ENCODE measurements at places on chromosomes 13 and 19.

- DNase-seq = no peak
Observed at GRCh38 chr13:112513761-112514160, 74.2 kb downstream of the TUBGCP3 start.

DNA sequence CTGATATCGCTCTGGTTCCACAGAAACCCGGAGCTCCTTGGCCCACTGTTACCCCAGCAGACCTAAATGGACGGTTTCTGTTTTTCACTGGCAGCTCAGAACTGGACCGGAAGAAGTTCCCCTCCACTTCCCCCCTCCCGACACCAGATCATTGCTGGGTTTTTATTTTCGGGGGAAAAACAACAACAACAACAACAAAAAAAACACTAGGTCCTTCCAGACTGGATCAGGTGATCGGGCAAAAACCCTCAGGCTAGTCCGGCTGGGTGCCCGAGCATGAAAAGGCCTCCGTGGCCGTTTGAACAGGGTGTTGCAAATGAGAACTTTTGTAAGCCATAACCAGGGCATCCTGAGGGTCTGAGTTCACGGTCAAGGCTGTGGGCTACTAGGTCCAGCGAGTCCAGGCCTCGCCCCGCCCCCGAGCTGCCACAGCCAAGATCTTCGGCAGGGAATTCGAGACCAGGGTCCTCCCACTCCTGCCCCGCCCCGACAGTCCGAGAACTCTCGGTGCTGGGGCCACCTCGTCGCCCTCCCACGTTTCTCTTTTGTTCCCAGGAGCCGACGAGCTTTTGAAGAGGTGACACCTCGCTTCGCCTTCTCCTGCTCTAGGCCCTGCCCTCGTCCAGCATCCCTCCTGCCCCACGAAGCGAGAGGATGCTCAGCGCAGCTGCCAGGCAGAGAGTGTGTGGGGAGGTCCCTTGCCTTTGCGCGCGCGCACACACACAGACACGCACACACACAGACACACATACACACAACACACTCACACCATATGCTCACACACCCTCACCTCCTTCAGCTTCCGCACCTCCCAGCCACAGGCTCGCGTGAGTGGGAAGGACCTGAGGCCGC is 8.8 kb downstream of the ZIC2 start:
- no peak for DNase-seq

DNA sequence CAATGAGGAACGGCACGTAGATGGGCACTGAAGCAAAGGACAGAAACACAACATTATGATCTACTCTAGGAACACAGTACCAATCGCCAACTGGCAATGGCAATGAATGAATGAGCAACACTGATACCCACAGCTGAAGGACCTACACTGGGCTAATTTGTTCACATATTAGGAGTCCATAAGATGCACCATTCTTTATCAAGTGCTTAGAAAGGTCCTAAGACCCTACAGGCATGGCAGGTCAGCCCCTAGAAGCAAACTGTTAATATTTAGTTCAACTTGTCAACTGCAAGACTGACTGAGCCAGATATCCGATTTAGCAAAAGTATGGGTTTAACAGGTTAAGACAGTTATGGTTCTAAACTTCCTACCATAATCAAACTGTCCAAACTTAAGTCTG is 4.8 kb downstream of the SHISA2 start:
- no peak for DNase-seq

- DNase-seq = no peak
Observed at GRCh38 chr13:101511161-101511560, 58.7 kb downstream of the ITGBL1 start.

- DNase-seq = no peak
Observed at GRCh38 chr13:60311527-60311926, 85.5 kb upstream of the TDRD3 start.

DNA sequence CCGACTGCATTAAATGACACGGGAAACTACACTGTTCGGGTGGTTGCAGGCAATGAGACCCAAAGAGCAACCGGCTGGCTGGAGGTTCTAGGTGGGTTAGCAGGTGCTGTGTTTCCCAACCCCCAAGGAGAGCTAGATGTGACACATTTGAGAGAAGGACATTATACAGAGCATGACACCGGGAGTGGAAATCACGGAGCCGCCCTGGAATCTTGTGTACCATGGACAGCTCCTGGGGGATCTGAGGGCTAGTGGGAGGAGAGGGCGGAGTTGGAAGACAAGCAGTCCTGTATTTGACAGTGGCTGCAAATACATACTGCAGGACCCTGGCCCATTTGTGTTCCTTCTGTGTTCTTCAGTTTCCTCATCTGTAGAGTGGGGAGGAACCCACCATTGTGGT is 2.3 kb downstream of the CEACAM18 start:
- no peak for DNase-seq

Measured in stimulated activated CD4-positive, alpha-beta T cell treated with anti-CD3 and anti-CD28 coated beads, TNF-alpha, amount 100 ng/mL, for 24 hours (primary cell).